ENCODE measurements at places on chromosomes 1 and 21.

GRCh38 chr1:202161151-202162046 is 997 bp upstream of the PTPN7 start:
- no peak for DNase-seq

DNA sequence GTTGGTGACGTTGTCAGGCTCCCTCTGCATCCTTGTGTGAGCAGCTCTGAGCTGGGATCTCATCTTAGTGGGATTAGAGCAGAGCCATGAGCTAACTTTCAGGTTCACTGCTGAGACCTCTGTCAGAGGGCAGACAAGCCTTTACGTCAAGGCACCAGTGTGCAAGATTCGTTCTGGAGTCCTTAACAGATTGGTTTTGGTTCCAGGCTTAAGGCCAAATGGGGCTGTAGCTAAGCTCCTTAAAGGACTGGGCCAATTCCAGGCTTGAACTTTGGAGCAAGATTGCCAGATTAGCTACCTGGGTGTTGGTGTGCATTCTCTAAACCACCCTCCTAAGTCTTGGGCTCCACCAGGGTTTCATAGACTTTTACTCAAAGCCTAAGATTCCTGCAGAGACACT is 52.6 kb upstream of the PDC start:
- DNase-seq, result no peak

GRCh38 chr21:40567501-40567900 is 279.5 kb downstream of the DSCAM start:
- no peak for DNase-seq

DNA sequence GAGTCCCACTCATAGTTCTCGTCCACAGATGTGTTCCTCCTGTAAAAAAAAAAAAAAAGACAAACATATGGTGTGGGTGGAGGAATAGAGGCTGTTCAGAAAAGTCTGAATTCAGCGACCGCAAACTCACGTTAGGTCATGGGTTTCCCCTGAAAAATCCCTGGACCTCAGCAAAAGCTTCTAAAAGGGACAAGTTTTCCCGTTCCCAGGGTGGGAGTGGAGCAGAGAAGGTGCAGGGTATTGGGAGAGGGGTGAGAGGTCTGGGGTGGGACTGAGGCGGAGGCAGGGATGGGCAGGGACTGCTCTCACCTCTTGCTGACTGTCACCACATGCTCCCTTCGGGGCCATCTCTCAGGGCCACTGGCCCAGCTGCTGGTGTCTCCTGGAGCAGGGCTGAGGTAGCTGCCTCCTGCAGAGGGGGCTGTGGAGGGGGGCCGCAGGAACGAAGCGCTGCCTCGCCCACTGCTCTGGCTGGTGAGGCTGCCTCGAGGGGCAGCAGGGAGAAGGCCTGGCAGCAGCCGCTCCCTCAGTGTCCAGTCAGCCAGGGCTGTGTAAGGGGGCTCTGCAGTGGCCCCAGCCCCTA is 2.6 kb upstream of the TAGLN2 start:
- DNase-seq, result no peak

- no peak for DNase-seq
These were observed 45.9 kb downstream of the RGL1 start for GRCh38 chr1:183850852-183851251.

DNA sequence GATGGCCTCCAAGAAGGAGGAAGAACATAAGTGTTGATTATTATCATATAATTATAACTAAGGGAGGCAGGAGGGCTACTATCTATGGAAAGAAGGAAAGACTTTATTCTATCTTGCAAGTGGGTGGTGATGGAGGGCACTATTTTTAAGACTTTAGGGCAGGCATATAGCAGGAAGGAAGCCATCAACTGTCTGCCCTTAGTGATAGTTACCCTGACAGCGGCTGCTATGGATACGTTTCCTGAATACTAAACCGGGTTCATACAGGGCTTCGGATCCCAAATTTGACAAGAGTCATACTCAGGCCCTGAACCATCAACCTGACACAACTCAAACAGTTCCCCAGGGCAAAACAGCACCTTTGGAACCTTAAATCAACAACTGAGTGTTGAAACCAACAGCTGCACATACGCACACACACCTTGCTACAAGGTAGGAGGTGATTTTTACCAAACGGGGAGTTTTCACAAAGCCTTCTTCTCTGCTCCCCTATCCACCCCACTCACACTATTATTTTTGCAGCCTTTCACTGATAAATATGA is 397.2 kb downstream of the OMA1 start:
- no peak for DNase-seq

GRCh38 chr1:183569141-183569540 is 21.1 kb downstream of the NCF2 start:
- DNase-seq, result peak; percentile 10

- DNase-seq, result no peak
These were observed 91.0 kb downstream of the KCNT2 start for GRCh38 chr1:196517193-196517592.

DNA sequence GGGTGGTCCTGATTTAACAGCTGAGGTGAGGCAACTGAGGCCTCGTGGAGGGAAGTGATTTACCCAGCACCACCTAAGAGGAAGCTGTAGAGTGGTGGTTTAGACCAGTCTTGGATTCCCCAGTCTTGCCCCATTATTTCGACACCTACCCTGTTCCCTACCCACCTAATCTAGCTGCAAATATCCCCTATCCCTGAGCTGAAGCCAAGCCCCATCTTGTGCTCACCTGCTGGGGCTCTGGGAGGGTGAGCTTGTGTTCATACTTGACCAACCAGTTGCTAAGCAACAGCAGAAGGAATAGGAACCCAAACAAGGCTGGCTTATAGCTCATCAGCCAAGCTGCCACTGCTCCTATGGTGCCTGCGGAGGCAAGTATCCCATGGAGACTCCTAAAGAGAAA is 2.0 kb downstream of the TEX46 start:
- peak; percentile 23 for DNase-seq

DNA sequence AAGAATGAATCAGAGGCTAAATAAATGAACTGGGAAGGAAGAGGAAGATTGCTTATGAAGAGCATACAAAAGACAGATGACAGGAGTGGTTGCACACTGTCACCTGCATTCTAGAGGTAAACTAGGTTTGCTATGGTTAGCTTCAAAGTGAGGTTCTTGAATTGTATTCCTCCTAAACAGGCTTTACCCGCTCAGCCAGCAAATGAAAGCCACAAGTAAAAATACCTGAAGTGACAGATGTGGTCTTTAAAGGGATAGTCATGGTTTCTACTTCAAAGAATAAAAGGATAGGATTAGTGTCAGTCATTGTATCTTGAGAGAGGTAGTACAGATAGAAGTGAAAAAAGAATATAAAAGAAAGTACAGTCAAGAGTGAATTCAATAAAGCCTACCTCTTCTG is 32.4 kb upstream of the PRDX6 start:
- no peak for DNase-seq

DNA sequence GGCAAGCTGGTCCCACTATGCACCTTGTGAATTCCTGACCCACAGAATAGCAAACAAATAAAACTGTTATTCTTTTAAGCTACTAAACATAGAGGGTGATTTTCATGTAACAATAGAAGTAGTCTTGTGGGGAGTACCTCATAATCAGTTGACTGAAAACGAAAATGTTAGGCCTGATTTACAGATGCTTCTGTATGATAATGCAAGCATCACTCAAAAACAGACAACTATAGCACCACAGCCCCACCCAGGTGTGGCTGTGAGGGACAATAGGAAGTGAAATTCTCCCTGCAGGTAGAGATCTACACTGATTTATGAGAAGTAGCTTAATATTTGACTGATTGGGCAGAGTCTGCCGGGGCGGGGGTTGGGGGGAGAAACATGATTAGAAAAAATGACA is 26.5 kb upstream of the KRTAP19-8 start:
- DNase-seq, result no peak

DNA sequence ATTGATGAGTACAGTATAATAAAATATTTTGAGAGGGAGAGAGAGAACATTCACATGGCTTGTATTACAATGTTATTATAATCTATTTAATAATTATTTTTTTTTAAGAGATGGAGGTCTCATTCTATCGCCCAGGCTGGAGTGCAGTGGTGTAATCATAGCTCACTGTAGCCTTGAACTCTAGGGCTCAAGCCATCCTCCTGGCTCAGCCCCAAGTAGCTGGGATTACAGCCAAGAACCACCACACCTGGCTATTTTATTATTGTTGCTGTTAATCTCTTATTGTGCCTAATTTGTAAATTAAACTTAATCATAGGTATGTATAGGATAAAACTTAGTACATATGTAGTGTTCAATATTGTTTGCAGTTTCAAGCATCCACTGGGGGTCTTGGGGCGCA is 57.8 kb downstream of the HS2ST1 start:
- DNase-seq, result no peak

GRCh38 chr1:28359592-28360239 is 9.8 kb upstream of the PHACTR4 start:
- DNase-seq, result peak; percentile 73

- no peak for DNase-seq
These were observed 295.8 kb downstream of the MATN1 start for GRCh38 chr1:30427545-30427944.

DNA sequence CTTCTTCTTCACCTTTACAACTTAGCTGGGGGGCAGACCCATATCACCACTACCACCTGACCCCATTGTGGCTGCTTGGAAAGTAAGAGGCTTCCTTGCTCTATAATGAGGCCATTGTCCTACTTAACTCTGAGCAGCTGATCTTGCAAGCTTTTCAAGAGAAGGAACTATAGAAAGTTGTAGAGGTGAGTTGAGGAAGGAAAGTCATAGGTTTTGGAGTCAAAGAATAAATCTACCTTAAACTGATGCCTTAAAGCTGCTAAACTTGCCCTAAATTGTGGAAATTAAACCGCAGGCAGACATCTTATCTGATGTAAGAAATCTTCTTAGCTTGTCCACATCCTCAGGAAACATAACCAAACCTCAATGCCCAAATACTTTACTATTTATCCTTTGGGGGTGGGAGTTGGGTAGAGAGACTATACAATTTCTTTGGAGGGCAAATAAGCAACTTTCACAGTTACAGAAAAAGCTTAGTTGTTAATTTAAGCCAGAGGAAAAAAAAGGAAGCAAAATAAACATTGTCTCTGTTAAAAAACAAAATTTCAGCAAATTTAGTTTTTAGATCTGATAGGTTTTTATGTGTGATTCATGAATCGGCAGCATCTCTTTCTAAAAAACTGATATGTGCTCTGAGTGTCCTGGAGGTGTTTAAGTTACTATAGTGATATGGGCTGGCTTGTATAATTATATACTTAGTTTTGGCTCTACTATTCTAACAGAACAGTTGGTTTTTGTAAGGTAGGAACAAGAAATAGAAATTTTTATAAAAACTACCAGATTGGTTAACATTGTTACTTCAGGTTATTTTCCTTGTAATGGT is 4.7 kb downstream of the IL23R start:
- DNase-seq, result peak; percentile 18

DNA sequence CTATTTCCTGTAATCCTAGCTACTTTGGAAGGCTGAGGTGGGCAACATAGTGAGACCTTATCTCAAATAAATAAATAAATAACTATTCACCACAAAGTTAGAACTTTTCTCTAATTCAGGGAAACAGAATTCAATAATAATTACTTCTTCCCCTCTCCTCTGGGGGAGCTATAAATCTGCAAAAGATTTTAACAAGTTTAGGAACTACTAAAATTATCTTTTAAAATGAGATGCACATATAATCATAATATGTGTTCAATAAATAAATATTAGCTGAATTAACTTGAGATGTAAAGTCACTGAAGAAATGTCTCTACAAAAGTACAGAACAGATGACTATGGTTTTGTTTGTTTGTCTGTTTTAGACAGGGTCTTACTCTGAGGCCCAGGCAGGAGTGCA is 14.1 kb downstream of the WDR47 start:
- DNase-seq, result no peak

- DNase-seq, result no peak
These were observed 32.5 kb upstream of the FHAD1 start for GRCh38 chr1:15214527-15214926.

GRCh38 chr1:47576758-47577115 is 138.9 kb downstream of the FOXD2 start:
- no peak for DNase-seq

- no peak for DNase-seq
These were observed 18.3 kb downstream of the CLIC6 start for GRCh38 chr21:34687065-34687464.

DNA sequence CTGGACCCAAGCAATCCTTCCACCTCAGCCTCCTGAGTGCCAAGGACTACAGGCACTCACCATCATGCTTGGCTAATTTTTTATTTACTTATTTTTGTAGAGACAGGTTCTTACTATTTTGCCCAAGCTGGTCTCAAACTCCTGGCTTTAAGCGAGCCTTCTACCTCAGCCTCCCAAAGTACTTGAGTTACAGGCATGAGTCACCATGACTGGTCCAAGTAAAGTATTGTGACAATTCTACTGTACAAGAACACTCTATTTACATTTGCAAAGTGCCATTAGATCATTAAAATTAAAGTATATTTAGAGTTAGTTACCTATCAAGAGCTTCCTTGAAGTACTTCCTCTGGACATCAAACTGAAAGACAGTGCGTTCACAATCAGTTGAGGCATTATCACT is 44.8 kb downstream of the NRDC start:
- DNase-seq, result no peak

DNA sequence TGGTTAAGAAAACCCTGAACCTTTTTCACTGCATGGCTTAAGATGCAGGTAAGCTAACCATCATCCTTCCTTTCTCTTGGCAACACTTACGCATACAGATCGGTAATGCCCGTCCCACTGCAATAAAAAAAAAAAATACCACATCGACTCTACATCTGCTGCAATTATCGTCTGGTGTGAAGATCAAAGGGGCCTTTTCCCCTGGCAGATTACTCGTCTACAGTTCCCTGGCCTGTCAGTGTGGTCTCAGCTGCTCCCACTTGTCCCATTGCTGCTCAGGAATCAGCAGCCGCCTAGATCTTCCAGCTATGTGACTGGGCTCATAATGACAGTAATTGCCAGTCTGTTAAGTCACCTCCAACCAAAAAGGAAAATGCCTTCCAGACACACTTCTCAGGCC is 133.1 kb downstream of the SETD4 start:
- peak; percentile 89 for DNase-seq

DNA sequence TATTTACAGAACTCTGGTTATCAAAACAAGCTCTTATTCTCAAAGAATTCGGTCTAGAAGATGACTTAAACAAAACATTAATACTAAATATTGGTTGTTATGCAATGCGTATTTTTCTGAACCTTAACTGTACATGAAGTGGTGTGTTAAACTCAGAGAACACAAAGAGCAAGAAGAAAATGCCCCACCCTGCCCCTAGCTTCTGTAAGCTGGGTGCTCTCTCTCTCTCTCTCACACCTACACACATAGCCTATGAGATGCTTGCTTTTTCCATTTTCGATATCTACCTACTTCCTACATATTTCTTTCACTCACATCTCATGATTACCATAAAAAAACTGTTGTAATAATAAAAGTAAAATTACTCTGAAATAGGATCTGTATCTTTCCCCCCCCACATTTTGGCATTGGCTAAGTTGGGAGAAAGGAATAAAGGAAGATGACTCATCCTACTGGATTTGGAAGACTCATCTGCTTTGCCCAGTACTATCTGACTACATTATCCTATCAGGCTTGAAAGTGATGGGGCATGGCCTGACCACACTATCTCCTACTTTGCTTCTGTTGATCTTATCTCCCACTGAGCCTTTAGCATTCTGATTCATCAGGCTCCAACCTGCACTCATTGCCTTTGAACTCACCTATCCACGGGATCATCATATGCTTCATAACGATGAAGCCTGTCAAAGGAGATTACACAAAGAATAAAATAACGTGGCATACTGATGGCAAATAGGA is 2.9 kb downstream of the CRYZ start:
- peak; percentile 13 for DNase-seq
